ENCODE measurements at places on chromosomes 5 and 9.

DNA sequence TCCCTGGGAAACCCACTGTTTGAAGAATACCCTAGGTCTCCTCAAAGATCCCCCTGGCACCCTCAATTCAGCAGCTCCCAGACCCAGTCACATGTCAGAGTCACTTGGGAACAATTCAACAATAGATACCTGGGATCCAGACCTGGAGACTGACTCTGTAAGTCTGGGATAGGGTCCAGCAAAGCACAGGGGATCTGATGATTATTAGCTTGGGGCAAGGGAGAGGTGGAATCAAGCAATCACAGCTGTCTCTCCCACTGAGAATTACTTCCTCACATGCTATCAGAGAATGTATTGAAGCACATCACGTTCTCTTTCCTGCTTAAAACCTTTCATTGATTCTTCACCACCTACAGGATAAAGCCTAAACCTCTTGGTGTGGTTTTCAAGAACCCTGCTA is 5.9 kb downstream of the FAM193B start:
- no peak for DNase-seq

GRCh38 chr9:21993893-21994555 is at the start of gene CDKN2A:
TSS of gene CDKN2A (minus strand) at chr9:21994392.
- peak; percentile 90 for DNase-seq

DNA sequence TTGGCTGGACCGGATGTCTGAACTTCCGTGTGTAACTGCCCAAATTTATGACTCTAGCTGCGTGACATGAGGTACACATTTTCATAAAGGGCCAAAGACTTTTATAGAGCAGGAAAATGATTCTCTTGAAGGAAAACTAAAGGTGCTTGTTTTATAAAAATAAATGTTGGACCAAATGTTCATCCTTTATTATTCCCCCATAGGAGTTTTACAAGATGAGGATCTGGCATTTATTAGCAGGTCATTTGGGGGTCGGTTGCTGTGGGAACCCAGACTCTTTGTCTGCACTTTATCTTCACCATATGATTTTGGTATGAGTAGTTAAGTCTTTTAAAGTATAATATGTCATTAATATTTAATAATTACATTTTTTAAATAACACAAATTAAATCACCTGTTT is 571.2 kb downstream of the EFNA5 start:
- no peak for DNase-seq

GRCh38 chr5:4896328-4896727 is 243.8 kb upstream of the ADAMTS16 start:
- no peak for DNase-seq

DNA sequence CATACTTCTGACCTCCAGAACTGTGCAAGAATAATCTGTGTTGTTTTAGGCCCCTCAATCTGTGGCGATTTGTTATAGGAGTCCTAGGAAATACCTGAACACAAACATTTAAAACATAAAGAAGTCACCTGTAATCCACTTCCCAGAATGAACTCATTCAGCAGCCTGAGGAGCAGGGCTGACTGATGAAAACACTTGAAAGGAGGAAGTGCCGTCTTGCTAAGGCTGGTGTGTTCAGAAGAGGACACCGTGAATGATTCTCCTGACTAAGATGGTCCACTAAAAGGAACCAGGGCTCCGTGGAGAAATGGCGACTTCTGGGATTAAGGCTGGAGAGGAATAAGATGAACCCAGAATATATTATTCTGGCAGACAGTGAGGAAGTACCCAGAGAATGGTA is 18.7 kb upstream of the MARCHF6 start:
- DNase-seq = no peak

GRCh38 chr5:94057655-94058054 is 316.3 kb upstream of the POU5F2 start:
- DNase-seq = no peak

DNA sequence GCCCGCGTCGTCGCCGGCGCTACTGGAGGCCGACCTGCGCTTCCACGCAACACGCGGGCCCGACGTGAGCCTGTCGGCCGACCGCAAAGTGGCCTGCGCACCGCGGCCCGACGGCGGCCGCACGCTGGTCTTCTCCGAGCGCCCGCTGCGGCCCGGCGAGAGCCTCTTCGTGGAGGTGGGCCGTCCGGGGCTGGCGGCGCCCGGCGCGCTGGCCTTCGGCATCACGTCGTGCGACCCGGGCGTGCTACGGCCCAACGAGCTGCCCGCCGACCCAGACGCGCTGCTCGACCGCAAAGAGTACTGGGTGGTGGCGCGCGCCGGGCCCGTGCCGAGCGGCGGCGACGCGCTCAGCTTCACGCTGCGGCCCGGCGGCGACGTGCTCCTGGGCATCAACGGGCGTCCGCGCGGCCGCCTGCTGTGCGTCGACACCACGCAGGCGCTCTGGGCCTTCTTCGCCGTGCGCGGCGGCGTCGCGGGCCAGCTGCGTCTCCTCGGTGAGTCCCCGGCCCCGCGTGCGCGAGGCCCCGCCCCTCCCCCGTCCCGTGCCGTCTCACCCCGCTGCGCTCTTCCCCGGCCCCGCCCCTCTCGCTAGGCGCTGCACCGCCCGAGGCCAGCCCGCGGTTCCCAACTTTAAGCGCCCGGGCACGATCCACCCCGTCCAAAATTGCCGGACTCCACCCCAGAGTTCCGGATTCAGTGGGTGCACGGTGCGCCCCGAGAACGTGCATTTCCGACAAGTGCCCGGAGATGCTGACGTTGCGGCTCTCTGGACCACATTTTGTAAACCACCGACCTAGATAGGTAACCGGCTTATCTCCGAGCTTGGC is 42.8 kb downstream of the NEURL1B start:
- DNase-seq = no peak

DNA sequence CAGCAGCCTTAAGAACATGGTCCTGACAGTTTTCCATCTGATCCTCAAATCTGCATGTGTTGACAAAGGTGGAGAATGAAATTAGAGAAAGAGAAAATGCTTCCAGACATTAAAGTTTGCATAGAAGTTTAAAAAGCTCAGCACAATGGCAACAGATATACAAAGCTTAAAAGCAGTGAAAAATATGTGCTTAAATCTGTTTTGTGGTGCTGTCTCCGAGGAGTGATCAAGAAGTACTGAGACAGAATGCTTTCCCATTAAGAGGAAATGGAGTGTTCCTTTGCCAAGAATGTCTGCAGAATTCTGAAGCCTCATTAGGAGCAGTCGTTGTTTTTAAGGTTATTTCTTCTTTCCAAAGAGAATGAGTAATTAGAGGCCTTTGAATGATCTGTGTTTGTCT is 131.4 kb downstream of the MCTP1 start:
- no peak for DNase-seq

DNA sequence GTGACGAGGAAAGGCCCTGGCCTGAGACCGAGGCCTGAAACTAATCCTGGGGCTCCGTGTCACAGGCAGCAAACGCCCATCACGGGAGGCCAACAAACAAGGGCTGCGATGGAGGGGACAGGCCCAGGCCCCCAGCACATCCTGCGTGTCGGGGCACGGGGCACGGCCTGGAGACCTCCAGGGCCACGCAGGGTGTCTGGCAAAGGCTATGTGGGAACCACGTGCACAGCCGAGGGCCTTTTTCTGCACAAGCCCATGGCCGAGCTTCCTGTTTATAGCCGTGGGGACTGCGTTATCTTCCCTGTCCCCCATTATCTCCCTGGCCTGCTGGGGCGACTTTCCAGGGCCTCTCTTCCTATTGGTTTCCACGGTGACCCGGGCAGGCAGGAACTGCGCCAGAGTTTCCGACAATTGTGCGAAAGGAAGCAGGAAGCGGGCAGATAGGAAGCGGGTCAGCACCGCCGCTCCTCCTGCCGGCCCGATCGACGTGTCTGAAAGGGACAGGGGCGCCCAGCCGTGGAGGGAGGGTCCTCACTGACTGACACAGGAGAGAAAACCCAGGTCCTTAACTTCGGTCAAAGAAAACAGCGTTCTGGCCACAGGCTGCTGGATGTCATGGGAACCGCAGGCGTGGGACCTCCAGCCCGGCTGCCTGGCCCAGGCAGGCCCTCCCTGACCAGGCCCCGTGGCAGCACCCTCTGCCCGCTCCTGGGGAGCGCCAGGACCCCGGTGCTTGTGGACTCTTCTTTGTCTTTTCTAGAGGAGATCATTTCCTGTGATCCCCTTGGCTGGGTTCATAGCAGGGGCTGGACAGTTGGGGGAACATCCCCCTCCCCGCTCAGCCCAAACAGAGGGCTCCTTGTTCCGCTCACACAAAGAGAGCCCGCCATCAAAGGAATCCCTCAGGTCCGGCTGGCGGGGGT is 29.1 kb upstream of the SEC16A start:
- no peak for DNase-seq

GRCh38 chr5:61281686-61282085 is 50.4 kb upstream of the ZSWIM6 start:
- DNase-seq = no peak

GRCh38 chr5:35214051-35214450 is 16.2 kb downstream of the PRLR start:
- DNase-seq = no peak

- DNase-seq = no peak
Observed at GRCh38 chr9:137809040-137809576, 68.5 kb upstream of the CACNA1B start.

DNA sequence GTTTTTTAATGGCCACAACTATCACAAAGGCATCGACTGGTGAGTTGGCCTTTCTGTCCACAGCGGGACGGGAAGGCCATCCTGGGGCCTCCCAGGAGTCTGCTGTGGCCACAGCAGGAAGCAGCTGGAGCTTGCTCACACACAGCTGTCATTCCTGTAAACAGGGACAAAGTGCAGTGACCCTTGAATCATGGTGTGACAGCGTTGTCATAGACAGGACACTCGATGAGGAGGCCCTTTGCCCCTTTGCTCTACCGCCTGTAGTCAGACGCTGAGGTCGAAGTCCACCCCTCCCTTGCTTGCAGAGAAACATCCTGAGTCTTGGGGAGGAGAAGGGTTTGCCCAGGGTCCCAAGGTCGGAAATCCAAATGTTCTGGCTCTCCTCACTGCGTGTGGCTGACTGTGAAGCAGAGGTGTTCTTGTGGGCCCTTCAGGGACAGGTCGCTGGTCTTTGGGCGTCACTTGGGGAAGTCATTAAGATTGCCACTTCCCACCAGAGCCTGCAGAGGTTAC is 35.1 kb downstream of the NDST1 start:
- DNase-seq = no peak

GRCh38 chr5:5523066-5523505 is 100.6 kb downstream of the ICE1 start:
- DNase-seq = peak; percentile 2

DNA sequence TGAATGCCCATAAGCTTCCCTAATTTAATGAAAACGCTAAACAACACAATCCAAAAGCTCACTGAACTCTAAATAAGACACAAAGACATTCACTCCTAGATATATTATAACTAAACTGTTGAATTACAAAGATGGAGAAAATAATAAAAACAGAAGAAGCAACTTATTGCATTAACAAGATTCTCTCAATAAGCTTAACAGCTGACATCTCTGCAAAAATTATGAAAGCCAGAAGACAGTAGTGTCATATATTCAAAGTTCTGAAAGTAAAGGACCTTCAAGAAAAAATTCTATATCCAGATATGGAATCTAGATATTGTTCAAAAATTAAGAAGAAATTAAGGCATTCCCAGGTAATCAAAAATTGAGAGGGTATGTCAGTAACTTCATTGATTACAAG is 957.8 kb upstream of the TYRP1 start:
- no peak for DNase-seq

- DNase-seq = no peak
Observed at GRCh38 chr5:84403773-84404172, 19.1 kb upstream of the EDIL3 start.

GRCh38 chr5:97778451-97778850 is 595.4 kb upstream of the RIOK2 start:
- DNase-seq = no peak

DNA sequence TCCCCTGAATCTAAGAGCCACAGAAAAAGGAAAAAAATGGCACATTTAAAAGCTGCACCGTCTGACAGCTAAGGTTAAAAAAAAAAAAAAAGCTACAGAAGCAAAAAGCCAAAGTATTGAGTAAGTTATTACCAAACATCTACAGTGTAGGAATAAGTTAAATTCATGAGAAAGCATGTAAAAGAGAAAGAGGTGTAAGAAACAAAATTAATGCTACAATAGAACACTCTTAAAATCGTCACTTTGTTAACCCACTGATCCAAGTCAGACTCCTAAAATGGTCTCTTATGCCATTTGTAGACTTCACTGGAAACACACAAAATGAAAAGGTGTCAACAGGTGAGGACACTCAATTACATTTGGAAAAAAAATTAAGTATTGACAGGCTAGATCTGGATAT is 120.2 kb downstream of the SSBP2 start:
- no peak for DNase-seq

DNA sequence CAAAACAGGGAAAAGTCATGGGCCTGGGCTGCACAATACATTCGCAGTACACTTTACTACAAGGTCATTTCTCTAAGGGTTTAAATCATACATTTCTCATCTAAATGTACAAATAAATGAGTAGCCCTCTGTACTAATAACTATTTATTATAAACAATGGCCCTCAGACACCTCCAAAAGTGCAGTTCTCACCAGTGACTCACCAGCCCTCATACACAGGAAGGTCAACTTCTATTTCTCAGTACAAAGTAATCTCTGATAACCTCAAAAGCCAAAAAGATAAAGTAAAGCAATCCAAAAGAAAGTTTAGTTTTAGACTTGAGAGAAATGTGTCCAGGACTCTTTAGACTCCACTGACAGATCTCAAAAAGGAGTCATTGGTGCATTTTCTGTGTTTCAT is 1258.1 kb upstream of the CDH6 start:
- DNase-seq = no peak

- DNase-seq = no peak
Observed at GRCh38 chr9:125650271-125650737, 56.7 kb downstream of the MAPKAP1 start.

GRCh38 chr9:33239921-33240320 is at the start of gene SPINK4:
TSS of gene SPINK4 (plus strand) at chr9:33240167. CDS start at chr9:33240209, 42 bp downstream.
- no peak for DNase-seq

- DNase-seq = no peak
Observed at GRCh38 chr5:58893551-58893950, 310.7 kb downstream of the RAB3C start.

GRCh38 chr5:135437422-135437795 is 9.7 kb downstream of the DCANP1 start:
- DNase-seq = no peak

GRCh38 chr5:123344816-123345426 is 78.3 kb downstream of the CEP120 start:
- DNase-seq = no peak

DNA sequence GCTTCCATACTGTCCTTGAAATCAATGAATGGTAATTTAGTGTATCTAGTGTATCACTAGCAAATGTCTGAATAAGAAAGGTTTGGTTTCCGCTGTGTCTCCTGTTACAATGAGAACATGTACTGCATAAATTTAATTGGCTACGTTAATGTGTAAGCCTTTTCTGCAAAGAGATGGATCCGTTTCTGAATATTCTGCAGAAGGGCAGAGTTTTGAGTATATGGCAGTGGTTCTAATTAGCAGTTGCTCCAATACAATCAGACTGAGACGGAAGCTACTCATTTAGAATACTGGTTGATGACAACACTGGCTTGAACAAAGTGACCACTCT is 555 bp upstream of the PCDHGC4 start:
- peak; percentile 44 for DNase-seq
